ENCODE measurements at places on chromosomes 7 and 10.

DNA sequence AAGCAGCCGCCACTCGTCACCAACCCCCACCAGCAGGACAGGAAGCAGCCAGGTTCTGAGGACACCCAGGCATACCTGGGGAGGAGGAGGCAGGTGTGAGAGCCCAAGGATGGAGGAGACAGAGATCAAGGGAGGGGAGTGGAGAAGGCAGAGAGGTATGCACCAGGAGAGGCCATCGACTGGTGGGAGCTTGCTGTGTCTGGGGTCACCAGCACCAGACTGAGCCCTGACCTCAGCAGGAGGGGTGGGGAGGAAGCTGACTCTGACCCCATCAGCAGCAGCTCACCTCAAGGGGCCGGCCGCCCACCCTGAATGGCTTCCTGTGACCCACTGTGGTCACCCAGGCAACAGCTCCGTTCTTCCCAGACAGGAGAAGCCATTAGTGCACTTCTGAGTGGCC lies 7.8 kb downstream of the VIPR2 start:
- no peak for DNase-seq

DNA sequence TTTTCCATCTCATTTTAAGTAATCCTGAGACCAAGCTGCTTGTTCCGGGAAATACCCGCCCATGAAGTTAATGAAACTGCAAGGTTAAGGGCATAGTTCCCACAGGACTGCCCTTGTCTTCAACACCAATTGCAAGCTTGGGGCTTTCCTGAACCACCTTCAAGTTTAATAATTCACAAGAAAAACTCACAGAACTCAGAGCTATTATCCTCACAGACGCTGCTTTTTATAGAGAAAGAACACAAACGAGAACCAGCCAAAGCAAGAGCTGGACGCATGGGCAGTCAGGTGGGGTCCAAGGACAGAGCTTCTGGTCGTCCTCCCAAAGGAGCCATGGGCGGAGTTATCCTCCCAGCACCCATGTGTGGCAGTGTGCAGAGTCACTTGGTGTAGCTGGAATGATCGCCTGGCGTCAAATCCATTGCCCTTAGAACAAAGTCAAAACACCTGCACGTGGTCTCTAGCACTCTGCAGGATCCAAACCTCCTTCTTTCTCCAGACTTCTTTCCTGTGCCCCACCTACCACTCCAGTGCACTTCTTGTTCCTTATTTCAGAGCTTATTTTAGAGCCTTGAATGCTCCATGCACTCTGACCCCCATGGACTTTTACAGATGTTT lies 56.7 kb downstream of the SNX10 start:
- DNase-seq: no peak

GRCh38 chr7:51217804-51218203 lies 98.8 kb downstream of the COBL start:
- DNase-seq: no peak

GRCh38 chr7:82598958-82599357 lies 155.4 kb upstream of the CACNA2D1 start:
- peak; percentile 73 for DNase-seq

DNA sequence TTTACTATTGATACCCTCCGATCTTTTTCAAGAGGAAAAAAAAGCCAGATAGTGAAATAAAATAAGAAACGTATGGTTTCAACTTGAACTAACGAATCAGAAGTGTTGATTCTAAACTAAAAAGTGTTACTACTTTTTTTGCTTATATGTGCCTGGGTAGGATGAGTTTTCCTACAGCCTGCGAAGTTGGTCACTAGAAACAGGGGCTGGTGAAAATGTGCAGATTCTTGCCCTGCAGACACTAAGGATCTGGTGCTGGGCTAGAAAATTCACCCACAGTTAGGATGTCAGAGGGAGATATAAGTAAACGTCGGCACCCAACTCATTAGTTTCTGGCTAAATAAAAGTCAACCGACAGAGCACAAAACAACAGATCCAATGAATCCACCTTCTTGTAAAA lies 298.7 kb upstream of the NFE2L3 start:
- DNase-seq: no peak

GRCh38 chr7:135888740-135889139 lies 88.4 kb downstream of the MTPN start:
- DNase-seq: no peak

DNA sequence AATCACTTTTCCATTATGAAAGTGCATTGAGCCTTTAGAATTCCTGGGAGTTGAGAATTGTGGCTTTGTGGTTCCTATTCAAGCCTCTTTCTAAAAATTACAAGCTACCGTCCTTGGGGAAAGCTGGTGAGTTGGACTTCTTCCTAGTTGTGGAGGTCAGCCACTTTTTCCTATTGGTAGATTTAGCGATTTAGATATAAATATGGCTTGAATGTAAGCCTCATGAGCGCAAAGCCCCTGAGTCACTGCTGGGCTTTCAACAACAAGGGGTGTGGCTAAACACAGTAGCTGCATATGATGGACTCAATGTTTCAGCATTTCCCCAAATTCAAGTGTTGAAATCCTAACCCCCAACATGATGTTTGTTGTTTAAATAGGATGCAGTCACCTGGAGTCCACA lies 150.0 kb upstream of the IGFBP3 start:
- DNase-seq: peak; percentile 16

GRCh38 chr7:30932562-30932961 lies 20.9 kb downstream of the AQP1 start:
- no peak for DNase-seq

DNA sequence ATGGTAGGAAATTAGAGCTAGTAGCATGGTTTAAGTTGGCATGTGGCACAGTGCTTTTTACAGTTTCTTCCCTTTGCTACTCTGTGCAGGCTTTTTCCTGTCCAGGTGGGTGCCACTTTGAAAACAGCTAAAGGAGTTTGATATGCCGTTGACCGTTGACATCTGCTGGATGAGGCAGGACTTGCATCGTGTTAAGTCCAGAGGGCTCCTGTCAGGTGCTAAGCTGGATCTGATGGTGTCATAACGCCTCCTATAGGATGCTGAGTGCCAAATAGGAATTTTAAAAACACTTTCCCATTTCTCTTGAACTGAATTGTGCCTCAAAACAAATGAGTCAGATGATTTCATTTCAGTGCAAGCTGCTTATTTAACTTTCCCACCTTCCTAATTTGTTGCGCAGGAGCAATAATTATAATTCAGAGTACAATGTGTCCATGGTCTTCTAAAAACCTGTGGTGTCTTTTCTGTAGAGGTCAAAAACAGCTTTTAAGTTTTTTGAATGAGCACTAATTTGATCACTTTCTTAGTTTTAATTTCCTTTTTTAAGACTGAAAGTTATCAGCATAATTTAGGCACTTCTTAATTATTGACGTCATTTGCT lies 178.3 kb downstream of the CDCA7L start:
- DNase-seq: no peak

DNA sequence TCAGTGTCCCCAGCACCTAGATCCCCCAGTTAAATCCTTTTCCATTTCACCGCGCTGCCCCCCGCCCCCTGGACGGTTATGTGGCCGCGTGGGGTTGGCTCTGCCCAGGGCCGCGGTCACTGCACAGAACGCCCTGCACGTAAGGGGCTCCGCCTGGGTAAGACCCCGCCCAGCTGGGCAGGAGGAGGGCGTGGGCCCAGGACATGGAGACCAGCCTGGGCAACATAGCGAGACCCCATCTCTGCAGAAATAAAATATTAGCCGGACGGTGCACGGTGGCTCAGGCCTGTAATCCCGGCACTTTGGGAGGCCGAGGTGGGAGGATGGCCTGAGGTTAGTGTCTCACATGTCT lies 650 bp upstream of the ZFAND2A start:
- DNase-seq: peak; percentile 41

DNA sequence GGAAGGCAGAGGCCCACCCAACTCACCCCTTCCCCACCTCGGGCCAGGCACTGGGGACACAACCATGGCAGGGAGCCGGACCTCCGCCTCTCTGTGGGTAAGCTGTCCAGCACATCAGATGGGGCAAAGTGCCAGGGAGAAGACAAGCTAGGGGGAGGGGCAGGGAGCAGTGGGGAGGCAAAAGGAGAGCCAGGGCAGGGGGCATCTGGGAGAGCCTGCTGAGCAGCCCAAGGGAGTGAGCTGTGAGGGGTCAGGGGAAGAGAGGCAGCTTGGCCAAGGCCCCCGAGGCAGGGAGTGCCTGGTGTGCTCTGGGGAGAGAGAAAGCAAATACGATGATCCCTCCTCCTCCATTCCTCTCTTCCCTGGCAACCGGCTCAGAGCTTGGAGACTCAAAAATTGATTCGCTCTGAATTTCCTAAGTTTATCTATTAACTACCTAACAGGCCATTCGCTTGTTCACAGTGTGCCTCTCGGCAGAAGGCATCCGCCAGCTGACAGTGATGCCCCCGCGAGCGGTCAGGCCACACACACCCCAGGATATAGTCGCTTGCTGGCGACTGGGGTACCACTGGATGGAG lies 4.5 kb downstream of the CAMK2B start:
- DNase-seq: no peak

DNA sequence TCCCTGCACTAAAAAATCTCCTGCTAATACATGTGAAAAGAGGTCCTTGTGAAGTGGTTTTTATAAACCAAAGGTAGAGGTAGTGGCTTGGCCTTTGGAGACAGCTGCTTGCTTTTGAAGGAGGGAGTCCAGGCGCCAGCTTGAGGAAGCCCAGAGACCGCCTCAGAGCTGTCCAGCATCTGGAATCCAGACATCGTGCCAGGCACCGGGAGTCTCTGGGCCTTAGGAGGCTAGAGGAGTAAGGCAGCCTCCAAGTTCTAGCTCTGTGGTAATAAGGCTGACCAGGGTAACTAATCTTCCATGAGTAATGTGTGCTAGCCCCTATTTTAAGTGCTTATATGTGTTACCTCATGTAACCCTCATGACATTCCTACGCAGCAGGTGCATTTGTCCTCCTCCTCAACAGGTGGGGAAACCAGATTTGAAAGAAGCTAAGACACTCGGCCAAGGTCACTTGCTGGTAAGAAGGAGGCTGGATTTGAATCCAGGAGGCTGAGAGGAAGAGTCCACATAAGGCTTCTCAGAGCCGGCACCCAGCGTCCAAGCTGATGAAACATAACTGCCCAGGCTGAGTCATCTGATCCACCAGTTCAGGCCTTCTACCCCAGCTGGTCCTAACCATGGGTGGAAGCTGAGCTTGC lies 26.1 kb downstream of the PRLHR start:
- DNase-seq: peak; percentile 31
